ENCODE measurements at places on chromosomes 5 and 9.

- DNase-seq: no peak
Observed at GRCh38 chr9:136947028-136947891, 2.2 kb downstream of the C8G start.

DNA sequence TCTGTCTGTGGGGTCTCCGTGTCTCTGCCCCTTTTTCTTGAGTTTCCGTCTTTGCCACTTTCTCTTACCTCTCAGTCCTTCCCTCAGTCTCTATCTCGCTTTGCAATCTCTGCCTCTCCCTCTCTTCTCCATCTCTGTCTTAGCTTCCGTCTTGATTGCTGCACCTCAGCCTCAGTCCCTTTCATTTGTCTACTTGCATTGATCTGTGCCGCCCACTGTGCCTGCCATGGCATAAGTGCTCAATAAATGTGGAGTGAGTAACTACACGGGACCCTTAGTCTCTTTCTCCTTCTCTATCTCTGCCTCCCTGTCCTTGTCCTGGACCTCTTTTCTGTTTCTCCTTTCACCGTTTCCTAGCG, 6.6 kb downstream of the PCDHGC5 start:
- DNase-seq: no peak

DNA sequence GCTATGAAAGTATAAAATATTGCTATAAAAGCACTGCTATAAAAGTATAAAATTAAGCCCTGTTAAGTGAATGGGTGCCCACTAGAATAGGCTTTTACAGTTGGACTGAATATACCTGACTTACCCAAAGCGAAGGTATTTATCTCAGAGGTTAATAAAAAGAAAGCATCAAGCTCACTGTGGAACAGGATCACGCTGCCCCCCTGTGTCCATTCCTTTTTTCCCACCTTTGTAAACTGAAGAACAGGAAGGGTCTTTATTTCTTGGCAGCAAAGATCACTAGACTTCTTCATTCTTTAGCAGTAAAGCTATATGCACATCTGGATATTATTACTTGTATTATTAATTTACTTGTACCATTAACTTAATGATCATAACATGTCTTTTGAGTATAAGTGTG, 22.1 kb upstream of the PLPP6 start:
- peak; percentile 56 for DNase-seq

DNA sequence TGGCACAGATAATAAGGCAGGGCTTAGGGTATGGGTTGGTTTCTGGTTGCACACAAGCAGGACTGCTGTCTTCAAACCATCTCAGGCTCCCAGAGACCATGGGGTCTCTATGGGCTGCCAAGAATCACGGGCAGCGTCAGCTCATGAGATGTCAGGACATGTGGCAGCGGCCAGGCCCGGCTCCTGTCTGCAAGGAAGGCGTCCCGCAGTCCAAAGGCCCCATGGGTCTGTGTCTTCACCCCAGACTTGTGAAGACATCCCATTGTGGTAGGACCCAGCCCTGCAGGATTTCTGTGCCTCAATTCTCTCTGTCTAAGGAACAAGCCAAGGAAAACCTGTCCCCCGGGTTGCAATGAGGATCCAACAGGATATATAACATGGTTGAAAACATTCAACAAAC, 32.6 kb downstream of the IPPK start:
- DNase-seq: no peak

DNA sequence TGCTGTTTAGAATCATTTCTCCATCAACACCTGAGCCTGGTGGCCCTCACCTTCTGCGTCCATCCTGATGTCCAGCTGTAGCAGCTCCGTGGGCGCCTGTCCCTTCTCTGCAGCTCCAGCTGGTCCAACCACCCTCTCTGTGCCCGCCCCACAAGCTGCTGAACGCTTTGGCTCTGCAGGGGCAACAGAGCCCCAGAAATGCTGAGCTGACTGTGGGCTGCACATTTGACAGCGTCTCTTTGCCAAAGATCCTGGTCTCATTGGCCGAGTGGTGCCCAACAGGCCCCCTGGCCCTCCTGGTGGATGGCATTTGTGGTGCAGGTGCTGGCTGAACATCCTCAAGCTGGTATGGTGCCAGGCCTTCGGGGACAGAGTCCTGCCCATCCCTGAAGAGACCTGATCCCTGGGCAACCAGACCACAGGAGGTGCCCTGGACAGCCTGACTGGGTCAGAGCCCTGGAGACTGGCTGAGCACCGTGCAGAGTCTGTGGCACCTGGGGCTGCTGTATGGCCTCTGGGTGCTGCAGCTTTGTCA, 25.3 kb upstream of the CEP72 start:
- DNase-seq: no peak

- no peak for DNase-seq
Observed at GRCh38 chr5:78992146-78992545, 7.0 kb upstream of the ARSB start.

- DNase-seq: no peak
Observed at GRCh38 chr5:127416906-127417305, 100.5 kb upstream of the PRRC1 start.

DNA sequence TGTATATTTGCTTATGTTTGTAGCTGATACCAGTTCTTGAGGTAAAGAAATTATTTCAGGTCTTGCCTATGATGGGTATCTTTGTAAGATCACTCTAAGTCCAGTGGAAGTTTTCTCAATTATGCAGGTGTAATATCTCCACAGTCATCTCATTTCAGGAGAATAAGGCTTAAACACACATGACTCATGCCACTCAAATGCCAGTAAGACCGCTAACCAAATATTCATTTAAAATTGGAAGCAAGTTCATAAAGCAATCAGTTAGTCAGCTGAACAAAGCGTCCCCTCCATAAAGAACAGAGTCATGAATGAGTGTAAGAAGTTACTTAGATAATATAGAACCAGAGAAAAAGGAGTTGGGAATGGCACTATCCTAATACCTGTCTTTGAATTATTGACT, 248.7 kb downstream of the LURAP1L start:
- no peak for DNase-seq

- no peak for DNase-seq
Observed at GRCh38 chr9:83714329-83714728, 6.6 kb upstream of the UBQLN1 start.

- no peak for DNase-seq
Observed at GRCh38 chr5:67455970-67456369, 259.4 kb upstream of the CD180 start.

All from NCI-H1092 treated with DMSO at 0.1 percent for 48 hours (cell line).